ENCODE measurements at places on chromosomes 2 and 18. TPM values are rescaled to one million over a fixed set of nuclear protein-coding genes. Genes with fewer than 3 reads are reported as not detected.

- DNase-seq = no peak
Observed at GRCh38 chr2:151967829-151968722, 130.8 kb downstream of the CACNB4 start.

CDCA7 gene
- total RNA-seq = 74.0 TPM

GRCh38 chr2:54630858-54631497, 92.5 kb upstream of the EML6 start:
- DNase-seq = no peak

DNA sequence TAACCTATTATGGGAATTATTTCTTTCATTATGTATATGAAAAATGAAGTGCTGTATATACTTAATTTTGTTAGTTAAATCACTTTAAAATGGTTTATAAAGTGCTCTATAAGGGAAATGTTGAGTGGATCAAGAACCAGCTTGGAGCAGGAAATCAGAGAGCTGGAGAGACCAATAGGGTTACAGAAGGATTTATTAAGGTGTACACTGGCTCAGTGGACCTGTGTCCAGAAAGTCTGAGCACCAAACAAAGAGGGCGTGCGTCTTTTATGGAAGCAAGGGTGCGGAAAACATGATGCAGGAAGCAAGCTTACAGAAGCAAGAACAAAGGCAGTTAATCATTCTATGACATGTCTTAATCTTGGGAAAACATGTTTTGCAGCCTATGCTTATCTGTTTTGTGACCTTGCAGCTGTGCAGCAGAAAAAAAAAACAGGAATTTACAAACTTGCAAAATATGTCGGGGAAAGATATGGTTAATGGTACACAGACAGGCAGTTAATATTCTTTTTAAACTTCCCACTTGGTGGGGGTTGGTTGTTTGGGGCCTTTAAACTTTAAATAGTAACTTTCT, 65.2 kb upstream of the SLC35G4 start:
- no peak for DNase-seq

- no peak for DNase-seq
Observed at GRCh38 chr2:9657083-9657482, 26.3 kb upstream of the YWHAQ start.

DNA sequence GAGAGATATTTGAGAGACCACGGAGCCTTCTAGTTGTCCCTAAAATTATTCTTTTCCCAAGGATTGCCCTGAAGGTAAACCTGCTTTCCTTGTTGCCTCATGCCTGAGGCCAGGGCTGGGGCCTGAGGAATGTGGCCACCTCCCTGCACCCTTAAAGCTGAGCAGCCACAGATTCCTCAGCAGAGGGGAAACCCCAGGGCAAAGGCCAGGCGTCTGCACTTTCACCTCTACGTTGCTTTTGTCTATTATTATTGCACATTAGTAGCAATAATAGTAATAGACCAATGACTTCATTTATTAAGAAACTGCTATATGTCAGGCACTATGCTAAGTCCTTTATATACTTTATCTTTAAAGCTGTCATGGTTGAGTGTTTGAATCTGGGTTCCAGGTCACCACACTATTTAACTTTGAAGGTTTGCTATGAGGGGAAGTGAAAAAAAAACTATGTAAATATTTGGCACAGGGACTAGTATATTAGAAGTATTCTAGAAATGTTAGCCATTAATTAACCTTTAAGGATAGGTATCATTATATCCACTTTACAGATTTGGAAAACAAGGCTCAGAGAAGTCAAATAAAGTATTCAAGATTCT, 104.2 kb downstream of the LRRC30 start:
- no peak for DNase-seq

GRCh38 chr2:176789751-176790150, 422.8 kb upstream of the HNRNPA3 start:
- no peak for DNase-seq

CERKL gene
- total RNA-seq = 0.14 TPM

GRCh38 chr2:100581277-100581612, 18.5 kb downstream of the PDCL3 start:
- DNase-seq = no peak

E2F6 gene
- 9.4 TPM for total RNA-seq

DNA sequence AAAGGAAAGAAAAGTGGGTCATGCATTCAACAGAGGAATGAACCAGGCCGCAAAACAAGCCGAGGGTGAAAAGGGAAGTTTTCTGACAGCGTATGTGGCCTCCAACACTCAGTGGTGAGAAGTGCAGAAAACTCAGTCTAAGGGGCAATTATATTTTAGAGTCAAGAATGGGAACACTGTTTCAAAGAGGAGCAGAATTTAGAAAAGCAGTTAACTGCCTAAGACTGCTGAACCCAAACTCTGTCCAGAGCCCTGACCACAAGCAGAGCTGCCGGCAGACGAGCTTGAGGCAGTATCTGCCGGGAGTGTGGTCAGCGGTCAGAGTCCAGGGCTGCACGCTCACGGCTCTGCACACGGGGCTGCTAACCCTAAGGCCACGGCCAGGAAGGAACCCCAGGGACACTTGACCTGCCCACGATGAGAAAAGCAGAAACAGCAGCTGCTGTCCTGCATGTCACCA, 347.0 kb upstream of the ID2 start:
- DNase-seq = no peak

GRCh38 chr2:237717366-237718276, 81.0 kb upstream of the RBM44 start:
- DNase-seq = no peak

CRACDL gene
- 0.35 TPM for total RNA-seq

GRCh38 chr2:101371636-101372035, 15.7 kb downstream of the CREG2 start:
- no peak for DNase-seq

GRCh38 chr2:38416296-38417036, 39.4 kb upstream of the ATL2 start:
- no peak for DNase-seq

FAM168B gene
- total RNA-seq = 55.0 TPM

ESPNL gene
- total RNA-seq = 0.15 TPM

GRCh38 chr18:33577685-33578517, at the start of gene ASXL3:
TSS of gene ASXL3 (plus strand) at chr18:33578219. CDS start at chr18:33578632, 413 bp downstream.
- DNase-seq = no peak

DNA sequence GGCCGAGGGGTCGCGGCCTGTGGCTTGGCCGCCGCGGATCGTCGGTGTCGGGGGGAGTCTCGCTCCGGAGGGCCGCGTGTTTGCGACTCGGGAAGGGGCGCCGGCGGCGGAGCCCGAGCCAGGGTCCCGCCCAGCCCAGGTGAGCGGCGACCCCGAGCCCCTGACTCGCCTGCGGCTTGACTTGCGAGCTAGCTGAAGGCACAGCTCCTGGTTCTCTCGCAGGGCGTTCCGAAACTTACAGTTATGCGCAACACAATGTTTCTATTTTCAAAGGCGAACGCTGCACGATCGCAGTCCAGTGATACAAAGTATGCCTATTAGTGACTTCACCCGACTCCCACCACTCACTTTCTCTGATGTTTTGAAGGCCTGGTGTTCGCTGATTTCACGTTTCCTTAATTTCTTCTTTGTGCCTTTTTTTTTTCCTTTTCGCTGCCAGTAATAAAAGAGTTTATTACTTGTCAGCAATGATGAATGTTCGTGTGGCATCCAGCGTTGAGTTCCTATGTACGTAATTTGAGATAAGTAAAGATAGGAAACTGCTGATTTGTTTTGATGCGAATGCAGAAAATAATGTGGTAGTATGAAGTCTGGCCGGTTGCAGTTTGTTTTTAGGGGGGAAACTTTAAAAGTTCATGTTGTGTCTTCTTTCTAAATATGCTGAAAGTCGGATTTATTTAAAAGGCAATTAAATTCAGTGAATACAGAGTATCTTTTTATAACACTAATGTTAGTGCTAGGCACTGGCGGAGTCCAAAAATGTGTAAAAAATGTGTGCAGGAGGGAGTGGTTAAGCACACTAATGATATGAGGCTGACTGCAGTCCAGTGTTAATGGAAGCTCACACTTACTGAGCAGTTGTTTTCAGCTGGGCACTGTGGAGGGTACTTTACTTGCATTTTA, 706 bp downstream of the UBXN2A start:
- DNase-seq = peak; percentile 58

GRCh38 chr2:171735991-171736710, 48.9 kb downstream of the DYNC1I2 start:
- no peak for DNase-seq

DNA sequence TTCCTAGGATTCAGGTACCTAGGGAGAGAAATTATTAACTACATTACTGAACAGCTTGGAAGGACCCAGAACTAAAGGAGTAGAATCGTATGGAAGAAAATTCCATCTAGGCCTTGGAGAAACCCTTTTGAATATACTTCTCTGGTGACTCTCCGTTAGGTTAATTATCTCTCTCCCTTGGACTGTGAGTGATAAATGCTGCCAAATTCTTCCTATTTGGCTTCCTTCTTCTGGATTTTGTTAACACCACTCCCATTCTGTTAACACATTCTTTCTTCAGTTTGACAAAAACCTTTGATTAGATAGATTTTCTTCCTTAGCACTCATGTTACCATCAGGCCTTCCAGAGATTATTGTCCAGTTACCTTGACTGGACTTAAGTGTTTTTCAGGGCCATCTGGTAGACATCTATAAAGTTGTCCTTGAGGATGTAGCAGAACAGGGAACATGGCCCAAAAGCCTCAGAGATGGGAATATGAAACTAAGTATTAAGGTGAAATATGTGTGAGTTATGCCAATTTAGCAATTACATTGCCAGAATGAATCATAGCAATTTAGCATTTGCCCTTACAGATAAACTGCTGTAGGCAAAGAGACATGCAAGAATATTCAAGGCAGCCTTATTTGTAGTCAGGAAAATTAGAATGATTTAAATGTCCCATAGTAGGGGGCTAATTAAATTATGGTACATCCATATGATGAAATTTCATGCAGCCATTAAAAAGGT, 6.7 kb downstream of the CYP27A1 start:
- DNase-seq = no peak

GRCh38 chr2:1398191-1398590, 15.1 kb upstream of the TPO start:
- DNase-seq = no peak

GRCh38 chr2:239583879-239584859, 183.3 kb upstream of the HDAC4 start:
- no peak for DNase-seq

C2orf66 gene
- total RNA-seq = not detected

RAX gene
- total RNA-seq = not detected

DNA sequence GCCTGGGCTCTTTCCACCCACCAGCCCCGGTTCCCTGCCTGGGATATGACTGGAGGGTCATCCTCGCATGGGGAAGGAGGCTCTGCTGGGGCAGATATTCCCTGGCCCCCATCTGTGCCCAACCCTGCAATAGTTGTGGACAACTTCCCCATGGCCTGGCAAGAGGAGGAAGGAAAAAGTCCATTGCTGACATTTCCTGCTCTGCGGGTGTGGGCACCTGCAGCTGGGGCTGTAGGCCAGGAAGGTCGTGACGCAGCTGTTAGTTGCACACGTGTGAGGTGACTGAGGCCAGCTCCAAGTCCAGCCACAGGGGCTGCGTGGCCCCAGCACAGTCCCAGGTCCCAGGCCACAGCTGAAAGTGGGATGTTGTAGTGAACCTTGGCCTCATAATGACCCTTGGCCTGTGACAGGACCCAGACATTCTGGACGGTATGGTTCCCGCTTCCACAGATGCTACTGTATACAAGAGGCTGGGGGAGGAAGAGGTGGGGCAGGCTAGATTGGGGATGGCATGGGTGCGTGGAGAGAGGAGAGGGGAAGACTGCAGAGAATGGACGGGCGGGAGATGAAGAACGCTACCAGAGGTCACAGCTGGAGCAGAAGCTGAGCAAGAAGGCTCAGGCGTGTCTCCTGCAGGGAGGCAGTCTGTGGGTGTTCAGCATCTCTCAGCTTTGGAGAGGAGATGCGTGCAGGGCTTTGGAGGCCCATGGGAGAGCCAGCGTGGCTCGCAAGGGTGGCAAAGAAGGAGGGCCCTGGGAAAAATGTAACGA, 22.1 kb downstream of the OTOF start:
- no peak for DNase-seq

- no peak for DNase-seq
Observed at GRCh38 chr18:48732767-48733424, 194.1 kb downstream of the CTIF start.

GRCh38 chr18:69628774-69629359, 228.2 kb downstream of the DOK6 start:
- no peak for DNase-seq

GRCh38 chr2:225064928-225065327, 22.7 kb upstream of the DOCK10 start:
- DNase-seq = no peak

DNA sequence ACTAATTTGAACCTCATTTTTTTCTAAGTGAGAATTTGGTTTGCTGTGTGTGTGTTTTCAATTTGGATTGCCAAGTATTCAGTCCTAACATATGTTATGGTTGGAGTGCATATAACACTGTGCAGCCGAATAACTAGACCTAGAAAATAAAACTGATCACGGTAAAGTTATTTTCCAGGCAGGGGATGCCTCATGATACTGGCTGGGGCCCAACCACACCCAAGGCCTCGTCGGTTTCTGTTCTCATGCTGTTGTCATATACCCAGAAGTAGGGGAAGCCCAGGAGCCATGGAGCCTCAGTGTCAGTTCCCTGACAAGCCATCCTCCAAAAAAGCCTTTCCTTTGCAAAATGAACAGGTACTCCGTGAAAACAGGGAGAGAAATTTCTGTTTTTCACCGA, 160.2 kb downstream of the GBX2 start:
- DNase-seq = no peak

GRCh38 chr18:57854726-57855125, 51.6 kb upstream of the ATP8B1 start:
- DNase-seq = no peak

DNA sequence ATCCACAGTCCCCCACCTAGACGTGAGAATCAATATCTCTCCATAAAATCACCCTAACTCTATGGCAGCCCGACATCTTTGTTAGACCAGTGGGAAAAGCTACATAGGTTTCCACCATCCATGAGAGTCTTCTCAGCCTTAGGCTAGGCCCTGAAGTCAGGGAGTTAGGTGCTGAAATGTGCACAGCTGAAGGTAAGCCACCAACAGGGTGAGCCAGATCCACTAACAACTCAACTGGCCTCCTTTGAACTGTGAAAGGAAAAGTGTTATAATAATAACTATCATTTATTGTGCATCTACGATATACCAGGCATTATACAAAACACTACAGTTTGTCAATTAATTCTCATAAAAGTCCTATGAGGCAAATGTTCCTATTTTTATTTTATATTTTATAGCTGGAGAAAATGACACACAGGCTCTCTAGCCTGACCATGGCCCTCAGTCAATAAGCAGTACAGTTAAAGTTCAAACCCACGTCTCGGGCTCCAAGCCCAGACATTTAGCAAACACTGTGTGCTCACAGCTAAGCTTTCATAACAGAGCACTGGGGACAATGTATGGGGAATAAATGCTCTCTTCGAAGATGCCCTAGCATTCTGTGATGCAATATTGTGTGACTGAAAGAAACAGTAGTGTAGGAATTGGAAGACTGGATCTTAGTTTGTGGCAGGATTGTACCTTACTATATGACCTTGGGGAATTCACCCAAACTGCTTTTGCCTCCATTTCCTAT, 11.2 kb upstream of the CYP27C1 start:
- no peak for DNase-seq

Measured in activated naive CD4-positive, alpha-beta T cell treated with anti-CD3 and anti-CD28 coated beads for 36 hours (primary cell).